Smooth muscle cell of the pulmonary artery (primary cell): ENCODE measurements at places on chromosomes 7 and 10. TPM values are rescaled to one million over a fixed set of nuclear protein-coding genes. Genes with fewer than 3 reads are reported as not detected.

Gene HHEX
- total RNA-seq, result 2.1 and 9.2 TPM in 2 replicates

Gene GRID2IP
- 0.07 TPM in 1 of 2 replicates, not detected in the other for total RNA-seq

Gene KLF6
- total RNA-seq, result 63.9 and 81.1 TPM in 2 replicates

Gene SPDYE8
- total RNA-seq, result not detected in 2 replicates

Gene ADCY1
- total RNA-seq, result 0.03 and 0.26 TPM in 2 replicates

Gene TSPAN33
- 0.26 and 0.53 TPM in 2 replicates for total RNA-seq

Gene PRPF18
- 22.4 and 28.9 TPM in 2 replicates for total RNA-seq

Gene NSUN5
- 8.1 and 13.0 TPM in 2 replicates for total RNA-seq

Gene PI4K2A
- total RNA-seq, result 21.6 and 24.0 TPM in 2 replicates

Gene TEX36
- not detected in 2 replicates for total RNA-seq

Gene COBL
- total RNA-seq, result not detected in 2 replicates

Gene CNTNAP2
- under 0.01 TPM in 1 of 2 replicates, not detected in the other for total RNA-seq

Gene HOXA7
- total RNA-seq, result 0.13 TPM in 1 of 2 replicates, not detected in the other

Gene COL17A1
- 0.20 and 1.1 TPM in 2 replicates for total RNA-seq

Gene SORCS1
- total RNA-seq, result 0.20 TPM in 1 of 2 replicates, not detected in the other

Gene NUDT5
- 37.9 and 44.5 TPM in 2 replicates for total RNA-seq

Gene COL26A1
- total RNA-seq, result not detected in 2 replicates

Gene ZNF277
- total RNA-seq, result 29.3 and 35.6 TPM in 2 replicates

Gene MBL2
- not detected in 2 replicates for total RNA-seq
